ENCODE measurements at places on chromosomes 1 and 21.

- no peak for DNase-seq
Measured at GRCh38 chr1:161907265-161907664, 116.4 kb downstream of the OLFML2B start.

GRCh38 chr21:45455674-45456583 lies 51.0 kb downstream of the COL18A1 start:
- no peak for DNase-seq

GRCh38 chr1:95245029-95245428 lies 11.0 kb downstream of the RWDD3 start:
- DNase-seq = no peak

GRCh38 chr1:196131691-196132090 lies 476.5 kb downstream of the KCNT2 start:
- DNase-seq = no peak

DNA sequence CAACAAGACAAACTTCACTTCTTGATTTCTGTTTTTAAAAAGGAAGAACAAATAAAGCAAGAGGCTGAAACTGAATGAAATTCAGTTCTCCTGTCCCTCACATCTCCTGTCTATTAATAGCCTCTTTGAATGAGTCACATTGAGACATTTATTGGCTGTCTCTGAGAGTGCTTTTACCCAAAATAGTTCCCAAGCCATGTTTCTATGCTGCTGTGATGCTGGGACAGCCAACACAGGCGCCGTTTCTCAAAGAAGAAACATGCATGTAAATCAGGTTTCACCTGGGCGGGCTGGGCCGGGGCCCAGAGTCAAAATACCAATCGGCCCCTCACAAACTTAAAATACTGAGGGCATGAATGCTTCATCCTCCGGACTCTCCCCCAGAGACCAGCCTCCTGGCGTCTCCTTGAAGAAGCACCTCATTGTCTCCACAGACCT lies 105.2 kb downstream of the EDEM3 start:
- no peak for DNase-seq

DNA sequence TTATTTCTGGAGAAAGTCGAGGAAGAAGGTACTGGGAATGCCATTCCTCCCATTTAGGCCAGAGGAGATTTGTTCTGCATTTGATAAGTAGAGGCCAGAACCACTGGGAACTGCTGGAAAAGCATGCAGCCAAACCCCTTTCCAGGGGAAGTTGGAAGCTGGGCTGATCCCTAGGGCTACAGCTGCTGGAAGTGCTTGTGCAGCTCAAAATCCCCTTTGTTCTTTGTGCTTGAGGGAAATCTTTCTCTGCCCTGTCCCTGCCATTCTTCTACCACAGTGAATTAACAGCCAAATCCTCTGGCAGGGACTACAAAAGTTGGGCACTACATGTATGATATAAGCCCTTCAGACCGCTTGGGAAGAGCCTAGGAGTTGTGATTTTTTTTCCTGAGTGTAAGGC lies 734.1 kb downstream of the LRRIQ3 start:
- no peak for DNase-seq

DNA sequence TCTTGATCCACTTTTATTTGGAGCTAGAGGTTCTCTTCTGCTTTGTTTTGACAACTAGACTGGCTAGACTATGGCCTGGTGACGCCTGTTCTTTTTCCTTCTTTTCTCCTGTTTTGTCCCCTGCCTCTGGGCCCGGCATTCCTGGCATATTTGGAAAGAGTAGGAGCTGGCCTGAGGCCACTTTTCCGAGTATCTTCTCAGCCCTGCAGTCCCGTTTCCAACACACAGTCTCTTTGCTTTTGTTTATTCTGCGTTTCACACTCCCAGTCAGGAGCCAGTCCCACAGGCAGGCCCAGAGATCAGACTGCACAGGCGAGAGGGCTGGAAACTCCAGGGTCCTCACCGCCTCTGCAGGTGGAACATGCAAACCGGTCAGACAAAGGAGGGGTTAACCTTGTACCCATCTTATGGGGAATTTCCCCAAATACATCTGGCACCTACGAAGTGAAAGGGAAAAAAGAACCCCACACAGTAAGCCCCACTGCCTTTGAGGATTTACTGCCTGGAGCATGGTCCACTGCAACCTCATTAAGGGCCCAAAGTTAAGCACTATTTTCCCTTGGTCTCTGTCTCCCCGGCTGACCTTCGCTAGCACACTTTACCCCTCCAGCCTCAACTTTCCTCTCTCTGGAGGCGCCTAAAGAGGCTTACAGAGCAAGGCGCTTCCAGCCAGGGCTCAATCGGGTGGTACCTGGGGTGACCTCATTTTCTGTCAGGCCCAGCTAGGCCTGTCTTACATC lies 141.1 kb downstream of the TOMM20 start:
- DNase-seq = no peak

GRCh38 chr1:216238844-216239243 lies 184.4 kb downstream of the USH2A start:
- no peak for DNase-seq

DNA sequence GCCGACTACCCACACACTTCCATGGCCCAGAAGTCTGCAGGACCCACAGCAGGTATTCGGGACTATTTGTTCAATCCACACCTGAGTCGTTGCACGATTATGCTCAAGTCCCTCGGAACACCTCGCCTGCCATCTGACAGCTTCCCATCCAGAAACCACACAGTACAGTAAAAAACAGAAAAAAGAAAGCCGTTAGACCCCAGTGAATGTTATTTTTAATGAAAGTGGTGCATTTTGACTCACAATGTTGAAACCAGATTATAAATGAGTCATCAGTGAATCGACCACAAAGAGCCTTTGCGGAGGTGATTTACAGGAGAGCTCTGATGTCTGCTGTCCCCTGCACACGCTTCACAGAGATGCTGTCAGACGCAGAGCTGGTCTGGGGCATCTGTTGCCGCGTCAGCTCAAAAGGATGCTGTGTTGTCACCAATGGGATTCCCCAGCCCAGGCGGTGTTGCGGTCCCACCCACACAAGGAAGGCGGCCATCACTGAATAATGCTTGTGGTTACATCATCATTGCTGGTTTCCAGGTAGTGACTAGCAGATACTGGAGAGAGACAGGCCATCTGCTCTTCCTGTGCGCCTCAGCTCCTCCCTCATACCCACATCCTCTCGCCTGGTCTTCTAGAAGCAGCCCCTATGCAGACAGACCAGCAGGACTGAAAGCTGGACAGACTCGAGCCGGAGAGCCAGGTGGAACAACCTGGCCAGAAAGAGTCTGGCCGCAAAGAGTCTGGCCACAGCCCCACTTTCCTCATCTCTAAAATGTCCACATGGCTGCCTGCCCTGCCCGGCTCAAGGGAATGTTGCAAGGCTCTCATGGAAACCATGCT lies 116.8 kb downstream of the TOMM20 start:
- DNase-seq = peak; percentile 79

- no peak for DNase-seq
Measured at GRCh38 chr1:94276988-94277434, 39.6 kb upstream of the ARHGAP29 start.

DNA sequence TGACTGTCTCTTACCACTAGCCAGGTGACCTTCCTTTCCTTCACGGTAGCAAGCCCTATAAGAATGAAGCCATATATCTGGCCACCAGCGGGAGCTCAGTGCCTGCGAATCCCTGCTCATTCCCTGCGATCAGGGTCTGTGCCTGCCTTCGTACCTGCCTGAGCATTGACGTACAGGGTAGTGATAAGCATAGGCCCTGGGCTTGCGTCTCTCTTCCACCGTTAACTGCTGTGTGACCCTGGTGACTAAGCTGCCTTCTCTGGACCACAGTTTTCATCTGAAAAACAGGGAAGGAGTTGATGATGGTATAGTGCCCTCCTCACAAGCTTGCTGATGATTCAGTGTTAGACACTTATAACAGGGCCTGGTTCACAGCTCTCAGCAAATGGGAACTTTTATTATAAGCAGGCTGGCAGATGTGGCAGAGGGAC lies 4.1 kb downstream of the ZC3H12A start:
- no peak for DNase-seq

GRCh38 chr1:57898531-57898930 lies 474.7 kb upstream of the DAB1 start:
- DNase-seq = no peak

GRCh38 chr1:158989424-158989823 lies 20.3 kb upstream of the IFI16 start:
- no peak for DNase-seq

- DNase-seq = no peak
Measured at GRCh38 chr1:31712630-31713029, 8.8 kb upstream of the COL16A1 start.

DNA sequence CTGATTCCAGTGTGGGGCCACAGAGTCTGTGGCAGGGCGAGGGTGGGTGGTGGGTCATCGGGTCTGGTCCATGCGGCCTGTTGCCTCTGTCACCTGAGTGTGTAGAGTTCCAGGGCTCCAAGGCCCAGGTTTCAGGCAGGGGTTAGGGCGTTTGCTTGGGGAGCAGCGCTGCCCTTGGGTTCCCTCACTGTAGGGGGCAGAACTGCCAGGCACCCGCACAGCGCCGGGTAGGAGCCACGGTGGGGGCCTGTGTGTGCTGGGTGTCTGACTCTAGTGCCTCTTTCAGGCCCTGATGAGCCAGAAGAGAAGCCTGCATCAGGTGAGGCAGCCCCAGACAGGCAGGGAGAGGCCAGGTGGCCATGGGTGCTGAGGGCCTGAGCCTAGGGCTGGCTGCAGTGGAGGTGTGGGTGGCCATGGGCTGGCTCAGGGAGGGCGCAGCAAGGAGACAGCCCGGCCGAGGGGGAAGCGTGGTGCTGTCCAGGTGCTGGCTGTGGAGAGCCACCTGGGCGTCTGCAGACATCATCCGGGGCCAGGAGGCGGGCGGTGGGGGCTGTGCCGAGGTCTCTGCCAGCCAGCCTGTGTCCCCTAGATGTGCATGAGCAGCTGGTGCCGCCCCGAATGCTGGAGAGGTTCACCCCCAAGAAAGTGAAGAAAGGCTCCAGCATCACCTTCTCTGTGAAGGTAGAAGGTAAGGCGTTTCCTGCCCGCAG lies 72.3 kb downstream of the TRIM11 start:
- no peak for DNase-seq

DNA sequence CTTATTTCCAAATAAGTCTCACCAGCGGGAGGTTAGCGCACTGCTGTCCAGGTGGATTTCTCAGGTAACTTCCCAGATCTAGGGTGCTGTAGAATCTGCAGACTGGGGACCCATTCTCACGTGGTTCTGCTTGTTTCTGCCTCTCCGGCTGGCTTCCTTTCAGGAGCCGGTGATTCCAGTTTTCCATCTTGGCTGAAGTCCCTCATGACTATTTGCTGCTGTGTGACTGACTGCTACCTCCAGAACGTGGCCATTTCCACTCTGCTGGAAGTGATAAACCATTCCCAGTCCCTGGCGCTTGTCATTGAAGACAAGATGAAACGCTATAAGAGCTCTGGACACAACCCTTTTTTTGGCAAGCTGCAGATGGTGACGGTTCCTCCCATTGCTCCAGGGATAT lies 76.0 kb downstream of the DOP1B start:
- no peak for DNase-seq

DNA sequence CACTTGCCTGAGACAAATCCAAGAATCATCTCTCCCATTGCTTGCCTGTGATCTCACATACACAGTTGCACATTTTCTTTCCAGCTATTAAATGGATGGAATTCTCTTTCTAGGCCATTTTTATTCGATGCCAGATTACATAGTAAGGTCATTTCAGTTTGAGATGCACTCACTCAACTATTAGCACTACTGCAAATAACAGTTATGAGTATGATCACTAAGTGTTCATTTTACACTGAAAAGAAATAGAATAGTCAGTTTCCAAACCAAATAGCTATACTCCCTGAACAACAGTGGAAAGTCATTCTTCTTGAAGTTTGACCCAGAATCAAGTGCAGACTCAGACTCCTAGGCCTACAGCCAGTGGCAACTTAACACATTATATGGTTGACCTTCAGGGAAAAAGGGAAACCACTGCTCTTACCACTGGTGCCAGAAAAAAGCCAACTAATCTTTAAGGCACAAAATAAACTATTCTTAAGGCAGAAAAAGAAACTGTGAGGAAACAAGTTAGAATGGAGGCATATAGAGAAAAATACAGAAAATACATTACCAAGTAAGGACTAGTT lies 31.5 kb downstream of the WNT2B start:
- DNase-seq = no peak

DNA sequence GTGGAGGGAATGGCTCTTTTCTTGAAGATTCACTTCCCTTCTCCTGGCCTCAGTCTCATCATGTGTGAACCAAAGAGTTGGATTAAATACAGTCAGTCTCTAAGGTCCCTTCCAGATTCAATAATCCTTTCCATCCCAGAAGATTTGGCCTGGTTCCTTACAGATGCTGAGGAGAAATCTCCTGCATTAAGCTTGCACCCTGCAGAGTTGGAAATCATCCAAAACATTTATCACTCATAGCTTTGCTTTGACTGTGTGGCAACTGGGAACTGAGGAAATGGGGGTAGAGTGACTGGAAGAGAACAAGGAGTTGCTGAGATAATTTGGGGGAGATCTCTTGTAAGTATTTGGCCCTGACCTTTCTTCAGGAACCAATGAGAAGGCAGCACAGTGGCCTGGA lies 220.5 kb upstream of the SGIP1 start:
- no peak for DNase-seq

- DNase-seq = no peak
Measured at GRCh38 chr1:210222340-210223006, 10.1 kb upstream of the SERTAD4 start.

GRCh38 chr1:221768444-221769066 lies 26.7 kb upstream of the DUSP10 start:
- DNase-seq = no peak

- DNase-seq = no peak
Measured at GRCh38 chr1:199522936-199523335, 504.6 kb upstream of the NR5A2 start.

DNA sequence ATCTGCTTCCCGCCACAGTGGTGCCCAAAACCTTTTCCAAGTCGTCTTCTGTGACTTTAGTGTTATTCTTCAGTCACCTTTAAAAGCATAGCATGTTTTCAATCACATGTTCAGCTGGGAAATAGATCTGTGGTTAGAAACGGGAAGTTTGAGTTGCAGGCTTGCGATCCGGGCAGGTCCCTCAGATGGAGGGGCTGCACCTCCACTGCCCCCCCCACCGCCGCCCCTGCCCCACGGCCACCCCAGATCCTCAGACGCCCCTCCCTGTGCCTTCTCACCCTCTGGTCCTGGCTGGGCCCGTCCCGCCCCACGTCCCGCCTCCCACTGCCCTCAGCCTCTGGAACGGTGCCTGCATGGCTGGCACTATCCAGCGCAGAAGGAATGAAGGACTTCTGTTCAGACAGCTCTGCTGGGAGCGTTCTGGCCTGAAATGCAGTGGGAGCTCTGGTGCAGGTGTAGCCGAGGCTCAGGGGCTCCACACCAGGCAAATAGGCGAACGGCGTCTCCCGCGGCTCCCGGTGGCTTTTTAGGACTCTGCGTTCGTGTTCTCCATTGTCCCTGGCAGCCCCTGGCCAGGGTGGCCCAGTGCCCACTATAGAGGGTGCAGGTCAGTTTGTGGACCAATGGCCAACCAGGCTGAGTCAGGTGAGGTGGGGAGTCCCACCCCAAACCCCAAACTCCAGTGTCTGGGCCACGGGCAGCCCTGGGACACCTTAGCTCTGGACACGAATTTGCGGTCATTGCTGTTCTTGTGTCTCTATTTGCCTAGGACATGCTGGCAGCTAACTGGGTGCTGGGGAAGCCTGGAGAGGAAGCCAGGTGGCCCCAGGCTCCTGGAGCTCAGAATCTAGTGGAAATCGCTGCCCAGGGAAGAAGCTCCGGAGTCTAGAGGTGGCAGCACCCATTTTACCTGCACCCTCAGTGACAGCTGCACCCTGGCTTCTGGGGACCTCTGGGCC lies 67.1 kb downstream of the FAAP20 start:
- no peak for DNase-seq

GRCh38 chr21:26144031-26144430 lies 26.5 kb downstream of the APP start:
- no peak for DNase-seq
